ENCODE measurements at places on chromosomes 2 and 18. TPM values are rescaled to one million over a fixed set of nuclear protein-coding genes. Genes with fewer than 3 reads are reported as not detected.

GRCh38 chr18:48862678-48863270 is 88.0 kb downstream of the SMAD7 start:
- no peak for DNase-seq

DNA sequence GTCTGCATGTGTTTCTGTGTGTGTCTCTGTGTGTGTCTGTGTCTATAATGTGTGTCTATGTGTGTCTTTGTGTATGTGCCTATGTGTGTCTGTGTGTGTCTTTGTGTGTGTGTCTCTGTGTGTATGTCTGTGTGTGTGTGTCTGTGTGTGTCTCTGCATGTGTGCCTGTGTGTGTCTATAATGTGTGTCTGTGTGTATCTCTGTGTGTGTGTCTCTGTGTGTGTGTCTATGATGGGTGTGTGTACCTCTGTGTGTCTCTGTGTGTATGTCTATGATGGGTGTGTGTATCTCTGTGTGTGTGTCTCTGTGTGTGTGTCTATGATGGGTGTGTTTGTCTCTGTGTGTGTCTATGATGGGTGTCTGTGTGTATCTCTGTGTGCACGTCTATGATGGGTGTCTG is 126.2 kb upstream of the GPC1 start:
- no peak for DNase-seq

- DNase-seq, result no peak
Measured at GRCh38 chr18:23172591-23173380, 37.5 kb downstream of the CABLES1 start.

GRCh38 chr18:40375837-40376236 is 1579.2 kb upstream of the PIK3C3 start:
- no peak for DNase-seq

DNA sequence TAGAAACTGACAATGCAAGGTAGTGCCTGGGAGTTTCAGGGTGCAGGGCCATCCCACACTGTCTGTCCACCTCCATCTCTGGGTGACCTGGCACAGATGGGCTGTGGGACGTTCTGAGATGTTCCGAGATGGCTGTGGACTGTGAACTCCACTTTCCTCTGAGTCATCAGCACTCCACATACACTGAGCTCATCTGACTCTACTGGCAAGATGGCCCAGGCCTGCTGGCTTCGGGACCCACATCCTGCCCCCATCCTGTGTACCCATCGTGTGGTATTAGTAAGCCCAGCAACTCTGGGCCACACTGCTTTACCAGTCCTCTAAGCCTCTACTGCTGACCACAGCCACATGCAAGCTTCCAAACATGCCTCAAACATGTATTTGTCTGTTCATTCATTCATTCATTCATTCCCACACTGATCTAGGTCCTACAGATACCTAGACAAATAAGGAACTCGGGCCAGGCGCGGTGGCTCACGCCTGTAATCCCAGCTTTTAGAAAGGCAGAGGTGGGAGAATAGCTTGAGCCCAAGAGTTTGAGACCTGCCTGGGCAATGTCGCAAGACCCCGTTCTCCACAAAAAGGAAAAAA is 124.8 kb upstream of the CXCR4 start:
- no peak for DNase-seq

Gene MSH6
- 56.1 TPM for total RNA-seq

DNA sequence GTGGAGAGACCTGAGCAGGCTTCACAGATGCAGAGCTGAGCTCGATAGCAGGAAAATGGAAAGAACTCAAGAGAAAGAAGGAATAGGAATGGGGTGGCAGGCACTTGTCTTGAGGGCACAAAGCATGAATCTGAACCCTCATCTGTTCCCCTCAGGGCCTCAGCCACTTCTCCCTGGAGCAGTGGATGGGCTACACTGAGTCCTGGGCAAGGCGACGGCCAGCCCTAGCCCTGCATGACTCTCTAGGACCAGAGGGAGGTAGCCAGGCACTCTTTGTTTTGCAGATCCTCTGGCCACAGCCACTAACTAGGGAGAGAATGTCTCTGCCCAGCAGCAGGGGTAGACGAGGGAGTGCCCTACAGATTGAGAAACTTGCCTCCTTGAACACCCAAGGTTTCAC is 3.4 kb upstream of the TEX51 start:
- DNase-seq, result no peak

DNA sequence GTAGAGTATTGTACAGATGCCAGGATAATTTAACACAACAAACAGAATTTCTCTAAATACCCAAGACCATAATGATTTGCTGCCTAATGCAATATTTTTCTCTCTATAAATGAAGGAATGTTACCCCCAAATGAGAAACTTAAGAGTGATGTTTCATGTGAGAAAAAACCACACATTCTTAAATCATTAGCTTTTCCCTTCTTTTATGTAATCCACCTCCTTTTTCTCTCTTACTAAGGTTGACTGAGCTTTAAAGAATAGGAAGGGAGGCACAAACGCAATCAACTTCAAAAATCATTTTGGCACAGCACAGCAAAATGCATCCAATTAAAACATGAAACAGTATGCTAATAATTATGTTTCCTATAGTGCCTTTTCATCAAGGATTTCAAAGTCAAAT is 698.1 kb upstream of the CDH2 start:
- no peak for DNase-seq

Gene VIT
- 23.1 TPM for total RNA-seq

GRCh38 chr2:118003396-118003824 is 10.5 kb downstream of the CCDC93 start:
- peak; percentile 89 for DNase-seq

- DNase-seq, result no peak
Measured at GRCh38 chr2:212264187-212264586, 274.4 kb downstream of the ERBB4 start.

GRCh38 chr2:31299547-31299946 is 65.6 kb downstream of the EHD3 start:
- no peak for DNase-seq

Gene CHRND
- total RNA-seq, result 34.2 TPM

DNA sequence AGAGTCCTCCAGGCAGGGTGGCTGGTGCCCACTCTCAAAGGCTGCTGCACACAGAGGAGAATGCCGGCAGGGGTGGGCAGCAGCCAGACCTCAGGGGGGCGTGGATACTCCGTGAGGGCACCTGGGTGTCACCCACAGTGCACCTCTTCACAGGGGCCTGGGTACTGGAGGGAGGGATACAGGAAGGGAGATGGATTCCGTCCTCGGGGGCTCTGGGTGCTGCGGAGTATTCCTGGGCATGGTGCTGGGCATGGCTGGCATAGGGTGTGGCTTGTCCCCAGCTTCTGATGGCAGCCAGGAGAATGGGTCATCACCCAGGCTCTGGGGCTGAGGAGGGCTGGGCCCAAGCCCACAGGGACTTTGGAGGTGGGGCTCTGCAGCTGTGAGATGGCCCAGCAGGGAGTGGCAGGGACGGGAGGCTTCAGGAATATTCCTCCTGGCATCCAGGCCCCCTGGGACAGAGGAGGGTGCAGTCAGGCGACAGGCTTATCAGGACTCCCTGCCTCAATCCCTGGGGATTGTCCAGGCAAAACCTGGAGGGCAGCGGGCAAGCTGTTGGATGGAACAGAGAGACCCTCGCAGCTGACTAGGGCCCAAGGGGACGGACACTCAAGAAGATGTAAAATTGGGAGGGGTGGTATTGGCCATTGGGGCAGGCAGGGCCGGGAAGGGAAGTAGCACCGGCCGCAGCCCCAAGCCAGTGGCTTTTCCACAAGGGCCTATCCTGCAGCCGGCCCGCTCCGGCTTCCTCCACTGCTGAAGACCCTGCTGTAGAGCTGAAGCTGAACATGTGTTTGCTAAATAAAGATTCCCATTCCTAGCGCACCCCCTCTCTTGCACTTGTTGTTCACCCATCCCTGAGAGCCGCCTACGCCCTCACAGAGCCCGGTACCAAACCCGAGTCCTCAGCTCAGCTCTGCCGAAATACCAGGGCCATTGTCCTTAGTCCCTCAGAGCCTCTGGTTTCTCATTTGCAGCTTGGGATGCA is 5.7 kb upstream of the KLHL30 start:
- no peak for DNase-seq

Gene TRPM8
- not detected for total RNA-seq

- peak; percentile 38 for DNase-seq
Measured at GRCh38 chr2:150520887-150521664, 33.6 kb upstream of the RND3 start.

DNA sequence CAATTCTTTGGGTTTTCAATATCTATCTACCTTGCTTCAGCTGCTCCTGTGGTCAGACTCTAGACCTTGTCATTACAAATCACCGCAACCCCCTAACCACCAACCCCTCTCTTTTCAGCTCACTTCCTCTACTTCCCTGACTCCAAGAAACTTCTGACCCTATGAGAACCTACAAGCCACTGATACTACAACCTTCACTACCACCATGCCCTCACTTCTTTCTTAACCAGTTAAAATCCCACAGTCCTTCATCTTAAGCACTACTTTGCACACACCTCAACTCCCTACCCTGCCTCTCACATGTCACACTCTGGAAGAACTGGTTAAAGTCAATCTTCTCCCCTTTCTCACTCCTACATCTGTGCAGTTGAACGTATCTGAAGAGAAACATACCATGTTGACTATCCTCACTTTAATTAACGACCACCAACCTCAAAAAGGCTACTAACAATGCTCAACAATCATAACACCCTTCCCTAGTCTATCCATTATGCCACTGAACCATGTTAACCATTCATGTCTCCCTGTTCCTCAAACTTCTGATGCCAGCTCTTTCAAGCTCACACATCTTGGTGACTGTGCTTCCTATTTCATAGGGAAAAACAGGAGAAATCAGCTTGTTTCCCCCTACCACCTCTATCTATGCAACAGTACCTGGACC is 12.6 kb downstream of the EIF2AK3 start:
- no peak for DNase-seq

DNA sequence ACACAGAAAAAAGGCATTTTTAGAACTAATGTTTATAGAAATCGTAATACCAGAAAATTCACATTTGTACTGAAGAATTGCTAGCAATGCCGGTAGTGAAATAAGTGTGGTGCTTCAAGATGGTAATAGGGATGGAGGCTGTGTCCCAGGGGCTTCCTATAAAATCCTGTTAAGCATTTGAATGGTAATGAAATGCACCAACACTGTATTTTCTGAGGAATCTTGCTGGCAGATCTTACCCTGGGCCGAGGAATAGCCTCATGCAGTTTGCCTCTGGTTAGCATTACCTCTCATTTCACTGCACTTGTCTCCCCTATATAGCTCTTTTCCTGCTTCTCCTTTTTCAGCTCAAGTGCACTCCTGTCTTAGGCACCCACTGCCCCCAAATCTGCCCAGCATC is 501.6 kb upstream of the NRP2 start:
- DNase-seq, result no peak

- peak; percentile 29 for DNase-seq
Measured at GRCh38 chr2:69103419-69103818, 90.4 kb downstream of the ANTXR1 start.

- DNase-seq, result no peak
Measured at GRCh38 chr2:34103437-34103836, 504.3 kb upstream of the FAM98A start.

DNA sequence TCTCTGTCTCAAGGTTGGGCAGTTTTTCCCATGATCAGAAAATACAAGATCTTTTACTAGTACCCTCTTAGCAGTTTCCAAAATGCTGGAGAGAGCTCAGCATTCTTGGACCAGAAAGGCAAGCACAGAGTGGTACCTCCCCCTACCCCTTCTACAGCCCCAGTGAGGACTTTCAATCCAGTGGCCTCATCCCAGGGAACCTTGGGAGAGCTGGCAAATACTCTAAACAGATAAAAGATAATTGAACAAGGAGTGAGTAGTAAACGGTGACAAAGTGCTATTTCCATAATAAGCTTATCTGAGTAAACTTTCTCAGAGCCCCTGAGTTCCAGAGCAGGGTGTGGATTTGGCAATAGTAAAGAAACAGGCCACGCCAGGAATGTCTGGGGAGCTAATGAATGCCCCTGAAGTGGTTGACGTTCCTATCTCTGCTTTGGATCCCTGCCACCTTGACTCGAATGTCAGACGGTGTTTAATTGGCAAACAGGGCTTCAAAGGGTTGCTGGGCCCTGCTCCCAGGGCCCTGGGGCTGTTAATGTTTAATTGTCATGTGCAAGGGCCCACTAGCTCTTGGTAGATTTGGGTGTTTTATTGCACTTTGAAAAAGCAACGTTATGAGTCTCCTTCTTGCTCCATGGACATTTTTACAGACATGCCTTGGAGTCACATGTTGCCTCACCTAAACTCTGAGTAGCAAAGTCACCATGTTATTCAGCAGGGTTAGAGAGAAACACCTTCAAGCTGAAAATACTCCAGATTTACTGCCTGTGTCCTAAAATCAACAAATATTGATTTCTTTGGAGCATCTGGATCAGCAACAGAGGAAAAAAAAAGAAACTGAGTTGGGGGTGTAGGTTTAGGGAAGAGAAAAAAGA is 239.9 kb downstream of the CYRIA start:
- DNase-seq, result peak; percentile 75

Gene PDE1A
- 6.2 TPM for total RNA-seq

DNA sequence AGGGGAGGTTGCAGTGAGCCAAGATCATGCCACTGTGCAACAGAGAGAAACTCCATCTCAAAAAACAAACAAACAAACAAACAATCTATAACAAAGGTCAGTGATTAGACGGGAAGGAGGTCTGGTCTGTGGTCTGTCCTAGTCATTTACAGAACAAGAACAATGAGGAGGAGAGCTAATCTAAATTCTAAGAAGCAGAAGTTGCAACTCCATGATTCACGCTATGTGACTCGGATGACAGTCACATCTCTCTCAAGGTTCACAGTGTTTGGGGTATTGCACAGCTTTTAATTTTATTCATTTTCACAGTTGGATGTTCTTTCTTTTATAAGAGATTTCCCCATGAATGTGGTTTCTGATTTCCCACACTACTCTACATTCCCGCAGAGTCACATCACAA is 218.7 kb upstream of the PIEZO2 start:
- DNase-seq, result no peak

- DNase-seq, result no peak
Measured at GRCh38 chr2:118982039-118982438, 40.0 kb downstream of the MARCO start.

GRCh38 chr2:154032220-154032619 is 160.5 kb downstream of the GALNT13 start:
- no peak for DNase-seq

Gene SNORC
- 0.41 TPM for total RNA-seq

- DNase-seq, result peak; percentile 44
Measured at GRCh38 chr18:35345460-35345921, 1.3 kb upstream of the ZNF24 start.

Gene FOXI3
- 0.31 TPM for total RNA-seq

DNA sequence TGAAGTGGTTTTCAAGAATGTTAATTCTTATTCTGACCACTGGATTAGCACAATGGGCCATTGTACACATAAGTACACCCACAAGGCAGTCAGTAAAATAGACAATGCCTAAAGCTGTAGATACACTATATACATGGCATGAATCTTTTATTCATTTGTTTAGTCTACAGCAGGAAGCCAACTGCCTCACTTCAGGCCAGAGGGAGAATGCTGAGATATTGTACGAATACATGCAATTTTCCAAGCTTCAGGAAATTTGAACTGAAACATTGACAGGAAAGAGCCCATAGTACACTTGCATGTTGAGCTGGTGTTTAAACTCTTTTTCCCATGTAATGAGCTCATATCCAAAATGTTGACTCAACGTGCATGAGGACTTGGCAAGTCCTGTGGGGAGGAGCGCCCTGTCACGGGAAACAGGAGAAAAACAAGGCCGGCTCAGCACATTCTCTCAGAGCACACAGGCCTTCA is 111.6 kb upstream of the CYP1B1 start:
- DNase-seq, result peak; percentile 87

Gene CFC1
- total RNA-seq, result not detected

Gene DUSP19
- 5.8 TPM for total RNA-seq

Measured in tongue (tissue), 3 donors.